Right atrium auricular region (tissue), 2 donors: ENCODE measurements at places on chromosomes 7 and 10. TPM values are rescaled to one million over a fixed set of nuclear protein-coding genes. Genes with fewer than 3 reads are reported as not detected.

The GPR141 gene
- total RNA-seq, result 0.55 TPM

The WASHC2C gene
- 22.5 TPM for total RNA-seq

The CPXM2 gene
- 8.3 TPM for total RNA-seq

The DPP6 gene
- 0.85 TPM for total RNA-seq

The CBX3 gene
- total RNA-seq, result 43.3 TPM

The SUFU gene
- total RNA-seq, result 4.9 TPM

The SH2D4B gene
- total RNA-seq, result 0.12 TPM

The TEX36 gene
- total RNA-seq, result not detected

The TWIST1 gene
- total RNA-seq, result 1.9 TPM

The GSAP gene
- 13.5 TPM for total RNA-seq

The THNSL1 gene
- total RNA-seq, result 2.1 TPM

The ADAM12 gene
- 1.2 TPM for total RNA-seq

The GSTO2 gene
- 0.55 TPM for total RNA-seq

The STRIP2 gene
- total RNA-seq, result 11.3 TPM

The GRB10 gene
- total RNA-seq, result 36.5 TPM

The FBXO24 gene
- not detected for total RNA-seq

The H2BK1 gene
- total RNA-seq, result not detected
